ENCODE measurements at places on chromosomes 11 and 22.

GRCh38 chr22:26549902-26550497 is 37.7 kb upstream of the TFIP11 start:
- DNase-seq = no peak

DNA sequence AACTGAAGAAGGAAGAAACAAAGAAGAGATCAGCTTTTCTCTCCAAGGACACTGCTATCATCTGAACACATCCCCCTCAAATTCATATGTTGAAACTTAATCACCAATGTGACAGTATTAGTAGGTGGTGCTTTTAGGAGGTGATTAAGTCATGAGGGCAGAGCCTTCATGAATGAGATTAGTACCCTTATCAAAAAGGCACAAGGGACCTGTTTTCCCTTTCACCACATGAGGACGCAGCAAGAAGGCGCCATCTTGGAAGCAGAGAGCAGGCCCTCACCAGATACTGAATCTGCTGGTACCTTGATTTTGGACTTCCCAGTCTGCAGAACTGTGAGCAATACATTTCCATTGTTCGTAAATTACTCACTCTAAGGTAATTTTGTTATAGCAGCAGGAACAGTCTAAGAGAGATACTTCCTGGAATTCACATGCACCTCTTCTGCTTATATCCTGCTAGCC is 20.9 kb upstream of the CREB3L1 start:
- no peak for DNase-seq

- no peak for DNase-seq
Observed at GRCh38 chr11:44159848-44160721, 64.6 kb downstream of the EXT2 start.

DNA sequence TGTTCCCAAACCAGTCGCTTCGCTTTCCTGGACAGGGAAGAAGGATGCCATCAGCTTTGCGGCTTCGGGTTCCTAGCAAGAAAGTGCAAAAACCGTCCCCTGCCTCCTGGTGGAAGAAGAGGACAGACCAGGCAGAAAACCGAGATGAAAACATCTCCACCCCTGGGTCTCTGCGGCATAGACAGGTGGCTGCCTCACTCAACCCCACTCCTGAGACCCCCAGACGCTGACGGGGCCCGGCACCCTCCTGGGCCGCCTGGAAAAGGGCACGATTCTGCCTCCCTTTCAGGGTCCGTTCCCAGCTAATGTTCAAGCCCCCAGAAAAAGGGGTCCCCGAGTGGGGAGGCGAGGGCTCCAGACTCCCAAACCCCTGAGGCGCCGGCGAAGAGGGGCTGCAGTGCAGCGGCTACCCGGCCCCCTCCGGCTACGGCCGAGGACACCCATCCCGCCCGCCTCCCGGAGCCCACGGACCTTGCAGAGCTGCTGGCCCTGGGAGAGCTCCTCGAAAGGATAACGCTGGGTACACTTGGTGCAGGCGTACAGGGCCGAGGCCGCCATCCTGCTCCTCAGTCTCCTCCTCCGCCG is 569 bp downstream of the FAM76B start:
- peak; percentile 6 for DNase-seq

DNA sequence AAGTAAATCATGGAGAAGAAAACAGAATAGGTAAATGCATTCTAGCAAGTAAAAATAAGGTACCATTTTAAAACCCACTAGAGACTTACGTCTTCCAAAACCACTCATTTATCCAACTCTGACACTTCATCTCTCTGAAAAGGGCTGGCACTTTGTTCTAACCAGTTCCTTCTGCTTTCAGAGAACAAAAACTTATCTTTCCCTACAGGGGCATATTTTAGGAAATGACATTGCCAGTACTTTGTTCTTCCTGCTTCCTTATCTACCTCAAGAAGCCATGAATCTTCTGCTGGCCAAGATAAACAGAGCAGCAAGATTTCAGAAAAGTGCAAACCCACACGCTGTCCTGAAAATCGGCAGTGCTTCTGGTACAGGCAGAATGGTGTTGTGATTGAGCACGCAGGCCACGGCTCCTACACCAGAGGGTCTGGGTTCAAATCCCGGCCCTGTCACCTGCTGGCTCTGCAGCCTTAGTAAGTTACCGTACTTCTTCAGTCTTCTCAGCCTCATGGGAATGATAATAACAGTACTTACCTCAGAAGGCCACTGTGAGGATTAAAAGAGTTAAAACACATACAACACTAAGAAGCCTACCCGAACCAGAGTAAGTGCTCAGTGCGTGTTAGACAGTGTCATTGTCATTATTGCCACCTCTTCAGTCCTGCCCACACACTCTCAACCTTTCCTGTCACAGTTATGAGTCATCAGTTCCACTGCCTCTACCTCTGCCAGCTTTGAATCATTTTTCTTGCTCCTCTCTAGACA is 11.0 kb downstream of the MPZL3 start:
- DNase-seq = no peak

GRCh38 chr11:9874466-9874865 is 210.6 kb downstream of the SWAP70 start:
- DNase-seq = no peak

GRCh38 chr11:1228101-1228821 is 5.4 kb downstream of the MUC5B start:
- DNase-seq = no peak

DNA sequence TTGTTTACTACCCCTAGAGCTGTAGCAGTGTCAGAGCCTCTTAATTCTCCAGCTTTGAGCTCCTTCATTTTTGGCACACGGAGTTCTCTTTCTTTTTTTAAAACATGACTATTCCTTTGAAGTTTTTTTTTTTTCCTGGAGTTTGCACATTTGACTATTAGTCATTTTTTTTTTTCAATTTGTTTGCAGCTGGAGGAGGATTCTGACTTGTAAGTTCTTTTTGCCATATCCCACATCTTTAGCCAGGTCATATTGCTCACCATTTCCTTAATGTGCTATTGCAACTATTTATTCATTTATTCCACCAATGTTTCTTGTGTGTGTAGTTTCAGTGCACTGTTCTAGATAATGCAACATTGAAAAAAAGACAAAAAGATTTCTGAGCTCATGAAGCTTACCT is 166.3 kb upstream of the ARHGAP20 start:
- no peak for DNase-seq

DNA sequence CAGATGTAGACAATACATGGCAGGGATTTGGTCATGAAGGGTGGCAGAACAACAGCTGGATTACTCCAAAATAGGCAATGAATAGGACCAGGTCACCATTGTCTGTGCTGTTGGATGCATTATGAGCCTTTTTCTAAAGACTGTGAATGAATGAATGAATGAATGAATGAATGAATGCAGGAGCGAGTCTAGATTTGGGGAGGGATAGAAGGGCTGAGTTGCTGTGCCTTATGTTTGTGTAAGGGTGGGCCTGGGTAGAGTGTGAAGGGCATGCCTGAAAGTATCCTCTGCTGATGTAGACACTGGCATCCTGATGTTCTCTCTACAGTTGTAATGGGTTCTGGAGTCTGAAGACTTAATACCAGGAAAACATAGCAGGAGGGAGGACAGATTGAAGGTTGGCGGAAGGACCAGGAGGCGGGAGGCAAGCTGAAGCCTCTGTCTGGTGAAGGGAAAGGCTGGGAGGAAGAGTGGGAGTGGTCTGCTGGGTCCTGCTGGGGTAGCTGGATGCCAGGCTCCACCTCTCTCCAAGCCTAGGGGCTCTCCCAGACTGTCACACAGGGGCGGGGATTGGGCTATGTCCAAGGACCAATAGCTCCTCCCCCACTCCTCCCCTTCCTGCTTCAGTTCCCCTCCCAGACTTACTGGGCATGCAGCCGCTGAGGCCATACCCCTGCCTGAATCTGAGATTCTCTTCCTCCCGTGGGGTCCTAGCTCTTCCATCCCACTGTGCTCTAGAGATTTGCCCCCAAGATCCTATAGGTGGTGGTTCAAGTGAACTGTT is 4.8 kb downstream of the TRIM3 start:
- no peak for DNase-seq

DNA sequence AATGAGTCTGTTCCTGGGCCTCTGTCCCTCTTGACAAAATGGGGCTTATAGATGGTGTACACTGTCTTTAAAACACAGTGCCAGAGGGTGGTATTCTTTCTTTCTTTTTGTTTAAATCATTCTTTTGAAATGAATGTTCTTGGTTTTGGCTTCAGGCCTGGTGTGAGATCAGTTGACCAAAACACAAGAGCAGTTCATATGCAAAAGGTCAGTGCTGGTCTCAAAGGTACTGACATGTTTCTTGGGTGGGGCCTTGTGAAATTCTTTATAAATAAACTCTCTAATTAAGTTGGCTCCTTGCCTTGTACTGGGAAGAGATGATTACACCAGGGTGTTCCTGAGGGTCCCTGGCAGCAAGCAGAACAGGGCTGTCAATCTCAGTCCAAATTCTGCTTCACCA is 110.0 kb downstream of the FBXO7 start:
- no peak for DNase-seq

- no peak for DNase-seq
Observed at GRCh38 chr11:93513772-93514171, 29.4 kb downstream of the SMCO4 start.

- DNase-seq = no peak
Observed at GRCh38 chr11:63698976-63699733, 17.9 kb downstream of the RTN3 start.

DNA sequence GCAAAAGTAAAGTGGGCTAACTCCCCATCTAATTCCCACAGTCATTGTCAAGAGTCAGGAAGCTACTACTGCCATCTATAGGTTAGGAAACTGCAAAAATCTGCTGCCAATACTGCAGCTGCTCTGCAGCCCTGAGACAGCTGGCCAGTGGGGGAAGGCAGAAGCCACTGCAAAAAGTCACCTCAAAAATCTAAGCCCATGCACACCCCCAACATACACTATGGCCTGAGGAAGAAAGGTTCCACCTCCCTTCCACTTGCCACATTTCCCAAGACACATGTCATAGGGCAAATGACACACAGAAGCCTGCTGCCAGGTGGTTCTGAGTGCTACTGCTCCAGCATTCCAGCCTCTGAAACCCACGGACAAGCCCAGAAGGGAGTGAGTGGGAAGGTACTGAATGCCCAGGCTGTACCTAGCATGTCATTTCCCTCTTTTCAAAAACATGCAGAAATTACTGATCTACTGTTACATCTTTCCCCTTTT is 36.9 kb downstream of the DGCR2 start:
- no peak for DNase-seq

- DNase-seq = no peak
Observed at GRCh38 chr11:110165039-110165925, 72.1 kb downstream of the ZC3H12C start.

GRCh38 chr11:92667486-92668152 is 301.8 kb upstream of the MTNR1B start:
- no peak for DNase-seq

GRCh38 chr22:30998329-30998728 is 29.3 kb downstream of the TUG1 start:
- no peak for DNase-seq

GRCh38 chr11:64341429-64341828 is 1.4 kb downstream of the CCDC88B start:
- no peak for DNase-seq

- DNase-seq = no peak
Observed at GRCh38 chr11:47961383-47961782, 19.0 kb upstream of the PTPRJ start.

DNA sequence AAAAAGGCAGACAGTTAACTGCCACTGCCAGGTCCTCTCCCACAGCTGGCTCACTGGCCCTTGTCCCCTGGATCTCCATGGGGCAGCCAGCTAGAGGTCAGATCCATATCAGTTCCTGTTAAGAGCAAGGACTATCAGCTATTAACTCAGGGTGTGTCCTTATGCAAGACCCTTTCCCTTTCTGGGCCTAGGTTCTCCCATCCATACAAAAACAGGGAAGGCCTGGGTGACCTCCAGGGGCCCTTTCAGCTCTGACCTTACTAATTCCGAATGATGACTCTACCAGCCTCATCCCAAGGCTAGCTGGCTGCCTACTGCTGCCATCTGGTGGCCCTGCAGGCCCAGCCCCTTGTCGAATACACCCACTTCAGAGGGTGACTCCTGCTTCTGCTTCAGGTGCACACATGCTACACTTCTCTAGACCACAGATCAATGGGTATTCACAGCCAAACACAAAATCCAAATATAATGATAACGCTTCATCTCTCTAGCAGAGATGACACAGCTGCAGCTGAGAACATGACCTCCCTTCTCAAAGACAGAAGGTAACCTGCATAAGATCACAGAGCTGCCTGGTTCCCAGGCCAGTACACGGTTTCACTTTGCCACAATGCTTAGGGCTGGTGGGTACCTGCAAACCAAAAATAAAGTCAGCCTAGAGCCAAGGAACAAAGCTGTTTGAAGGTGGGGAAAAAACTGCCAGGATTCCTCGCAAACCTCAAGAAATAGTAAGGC is 34.1 kb downstream of the SERGEF start:
- DNase-seq = no peak

DNA sequence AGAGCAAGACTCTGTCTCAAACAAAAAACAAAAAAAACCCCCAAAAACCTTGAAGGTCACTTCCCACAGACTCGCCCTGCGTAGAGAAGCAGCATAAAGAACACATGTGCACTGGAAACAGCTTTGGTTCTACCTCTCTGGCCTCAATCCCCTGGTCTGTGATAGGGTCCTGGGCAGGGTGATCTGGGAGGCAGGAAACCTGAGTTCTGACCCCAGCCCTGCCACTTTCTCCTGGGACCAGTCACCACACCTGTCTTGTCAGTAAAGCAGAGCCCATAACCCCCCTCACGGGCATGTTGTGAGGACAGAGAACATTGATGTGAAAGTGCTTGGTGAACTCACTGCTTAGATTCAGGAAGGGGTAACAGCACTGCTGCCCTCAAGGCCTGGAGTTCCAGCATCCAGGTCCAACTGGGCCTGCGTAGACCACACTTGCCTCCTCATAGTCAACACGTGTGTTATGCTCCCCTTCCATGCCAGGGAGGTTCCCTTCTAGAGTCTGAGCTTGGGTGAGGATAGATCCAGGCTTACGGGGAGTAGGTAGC is 11.4 kb downstream of the UCP2 start:
- no peak for DNase-seq

GRCh38 chr22:20957683-20958431 is 9.2 kb upstream of the AIFM3 start:
- no peak for DNase-seq

- DNase-seq = no peak
Observed at GRCh38 chr11:17861036-17861755, 126.6 kb downstream of the KCNC1 start.

DNA sequence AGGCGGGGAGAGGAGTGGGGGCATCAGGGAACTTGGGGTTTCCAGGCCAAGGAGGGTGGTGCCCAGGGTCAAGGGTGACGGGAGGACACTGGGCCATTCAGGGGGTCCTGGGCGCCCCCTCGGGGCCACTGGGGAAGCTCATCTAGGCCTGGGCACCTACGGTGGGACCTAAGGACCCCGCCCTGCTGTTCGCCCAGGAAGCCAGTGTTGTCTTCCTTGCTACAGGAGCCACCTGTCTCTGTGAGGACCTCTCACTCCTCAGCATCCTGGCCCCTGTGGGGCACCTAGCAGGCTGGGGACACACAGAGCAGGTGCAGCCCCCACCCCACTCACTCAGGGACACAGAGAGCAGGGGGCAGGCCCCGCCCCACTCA is 191.6 kb downstream of the IGLL1 start:
- DNase-seq = no peak
